ENCODE measurements at places on chromosomes 5 and 9. TPM values are rescaled to one million over a fixed set of nuclear protein-coding genes. Genes with fewer than 3 reads are reported as not detected.

Gene AK8
- 0.82 TPM for total RNA-seq

Gene NR5A1
- not detected for total RNA-seq

Gene CERCAM
- 233 TPM for total RNA-seq

Gene ASPN
- 27.6 TPM for total RNA-seq

Gene PALM2AKAP2
- total RNA-seq = 1.8 TPM

Gene NPM1
- 1,144 TPM for total RNA-seq

Gene PCDHA1
- not detected for total RNA-seq

Gene RASGRF2
- total RNA-seq = 0.09 TPM

Gene KIF24
- total RNA-seq = 0.70 TPM

Gene PAEP
- total RNA-seq = 0.77 TPM

Gene NMUR2
- total RNA-seq = not detected

Data from pericardium fibroblast (primary cell).